ENCODE measurements at places on chromosomes 5 and 9.

GRCh38 chr5:111756581-111757354 lies at the start of gene NREP:
Gene NREP (minus strand): TSS chr5:111757194. CDS start chr5:111755772, 1,422 bp downstream.
- DNase-seq = peak; percentile 46

DNA sequence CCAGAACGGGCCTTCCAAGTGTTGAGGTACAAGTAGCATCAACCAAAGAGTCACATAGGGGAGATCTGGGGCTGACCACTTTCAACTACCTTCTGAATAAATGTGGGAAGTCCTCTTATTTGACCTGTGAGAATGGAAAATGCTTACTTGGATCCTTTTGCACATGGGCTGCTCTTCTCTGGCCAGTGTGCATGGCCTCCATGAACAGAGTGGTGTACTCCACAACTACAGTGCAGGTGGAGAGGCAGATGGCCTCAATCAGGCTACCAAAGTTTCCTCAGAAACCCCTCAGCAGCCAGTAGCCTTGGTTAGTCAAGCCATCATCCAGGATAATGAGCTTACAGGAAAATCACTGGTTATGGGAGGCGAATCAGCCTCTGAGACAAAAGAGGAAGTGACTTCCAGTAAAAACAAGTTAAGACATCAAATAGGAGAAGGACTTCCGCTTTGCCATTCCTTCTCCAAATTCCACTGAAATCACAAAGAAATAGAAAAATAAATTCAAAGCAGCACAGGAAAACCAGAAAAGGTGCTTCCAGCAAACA lies 18.3 kb upstream of the FCHO2 start:
- DNase-seq = no peak

DNA sequence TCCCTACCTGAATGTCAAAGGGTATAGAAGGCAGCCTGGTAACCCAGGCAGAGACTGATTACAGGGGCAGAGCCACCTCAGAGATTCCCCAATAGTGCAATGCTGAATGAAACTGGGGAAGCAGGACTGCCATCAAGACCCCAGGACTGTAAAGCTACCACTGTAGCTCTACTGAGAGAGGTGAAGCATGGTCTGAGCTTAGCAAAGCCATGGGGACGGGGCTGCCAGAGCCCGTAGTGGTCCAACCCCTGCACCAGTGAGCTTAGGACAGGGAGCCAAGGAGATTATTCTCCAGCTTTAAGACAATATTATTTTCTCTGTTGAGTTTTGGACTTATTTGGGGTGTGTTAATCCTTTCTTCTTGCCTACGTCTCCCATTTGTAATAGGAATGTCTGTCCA lies 679.3 kb upstream of the GRAMD2B start:
- no peak for DNase-seq

DNA sequence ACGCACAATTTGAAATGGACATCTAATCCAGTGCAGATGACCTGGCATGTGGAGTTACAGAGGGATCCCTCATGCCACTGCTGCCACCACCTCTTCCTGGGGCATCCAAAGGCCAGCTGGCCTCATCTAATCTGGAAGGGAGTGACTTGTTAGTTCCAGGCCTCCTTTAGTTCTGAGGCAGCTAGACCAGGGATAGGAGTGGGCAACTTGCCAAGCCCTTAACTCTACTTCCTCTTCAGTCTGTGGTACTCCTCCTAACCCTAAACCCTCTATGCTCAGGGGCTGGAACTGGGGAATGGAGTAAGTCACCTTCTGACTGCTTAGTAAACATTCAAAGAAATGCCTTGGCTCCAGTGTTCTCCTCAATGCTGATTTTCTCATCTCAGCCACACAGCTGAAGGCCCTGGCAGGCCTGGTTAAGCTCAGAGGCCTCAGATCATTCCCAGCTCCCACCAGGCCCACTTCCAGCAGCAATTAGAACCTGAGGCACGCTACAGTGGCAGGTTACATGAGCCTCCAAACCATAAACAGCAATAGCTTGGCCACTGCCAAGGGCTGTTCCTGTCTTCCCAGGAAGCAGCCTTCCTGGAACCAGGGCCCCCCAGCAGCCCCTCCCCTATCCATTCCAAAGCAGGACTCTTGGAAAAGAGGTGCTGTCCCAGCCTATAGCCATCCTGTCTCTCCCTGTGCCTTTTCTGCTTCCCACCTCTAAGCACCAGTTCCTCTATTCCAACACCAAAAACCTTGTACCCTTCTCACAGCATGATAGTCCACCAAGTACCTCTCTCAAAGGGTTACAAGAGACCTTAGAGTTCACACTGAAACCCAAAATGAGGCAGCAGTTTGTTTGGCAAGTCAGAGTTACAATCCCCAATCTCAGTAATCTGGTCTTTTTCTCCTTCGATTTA lies 2.0 kb downstream of the EIF4EBP3 start:
- no peak for DNase-seq

GRCh38 chr9:115673599-115673998 lies 480.0 kb upstream of the PAPPA start:
- DNase-seq = no peak

- DNase-seq = no peak
Observed at GRCh38 chr5:126199467-126199866, 223.7 kb upstream of the GRAMD2B start.

- no peak for DNase-seq
Observed at GRCh38 chr9:114607671-114608524, 3.2 kb upstream of the TMEM268 start.

GRCh38 chr9:129579294-129579693 lies 41.6 kb downstream of the C9orf50 start:
- no peak for DNase-seq

DNA sequence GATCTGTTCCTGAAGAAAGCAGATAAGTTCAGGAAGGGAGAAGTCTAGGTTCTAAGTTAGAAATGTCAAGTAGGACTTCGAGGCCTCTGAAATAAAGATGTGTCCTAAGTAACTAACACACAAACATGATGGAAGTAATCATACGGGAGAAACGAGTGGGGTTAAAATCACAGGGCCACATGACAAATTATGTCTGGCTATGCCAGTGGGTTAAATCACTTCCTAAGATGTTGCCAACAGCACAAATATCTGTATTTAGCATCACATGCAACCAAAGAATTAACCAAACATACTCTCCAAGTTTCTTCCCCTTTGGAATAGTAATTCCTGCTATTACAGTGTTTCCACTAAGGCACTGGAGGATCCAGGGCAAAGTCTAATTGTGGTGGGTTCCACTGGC lies 13.7 kb upstream of the ZSWIM6 start:
- no peak for DNase-seq

- no peak for DNase-seq
Observed at GRCh38 chr5:178515776-178516503, 74.3 kb downstream of the COL23A1 start.

DNA sequence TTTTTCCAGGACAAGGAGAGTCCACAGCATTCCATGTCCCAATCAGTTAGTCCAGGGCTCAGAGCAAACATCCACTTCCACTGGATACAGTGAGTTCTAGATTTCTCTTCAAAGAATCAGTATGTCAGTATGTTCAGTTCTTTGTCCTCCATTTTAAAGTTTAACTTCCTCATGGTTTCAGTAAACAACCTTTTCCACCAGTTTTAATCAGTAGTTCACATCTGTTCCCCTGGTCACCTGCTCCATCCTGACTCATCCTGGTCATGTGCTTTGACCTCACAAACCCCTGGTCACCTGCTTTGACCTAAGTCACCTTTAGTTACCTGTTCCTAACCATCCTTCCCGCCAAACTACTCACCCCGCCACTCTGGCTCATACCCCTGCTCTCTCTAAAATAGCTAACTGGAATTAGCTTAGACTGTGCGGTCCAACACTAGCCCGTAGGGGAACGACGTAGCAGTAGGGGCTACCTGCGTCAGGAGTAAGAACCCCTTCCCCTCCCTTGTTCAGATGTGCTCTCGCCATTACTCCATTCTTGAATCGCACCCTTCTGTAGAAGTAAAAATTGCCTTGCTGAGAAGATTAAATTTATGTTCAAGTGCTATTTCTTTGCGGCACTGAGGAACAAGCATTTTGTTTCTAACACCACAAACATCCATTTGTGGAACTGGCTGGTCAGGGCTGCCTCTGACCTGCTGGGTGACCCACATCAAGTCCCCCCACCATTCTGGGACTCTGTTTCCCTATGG lies 5.5 kb downstream of the ENG start:
- no peak for DNase-seq

DNA sequence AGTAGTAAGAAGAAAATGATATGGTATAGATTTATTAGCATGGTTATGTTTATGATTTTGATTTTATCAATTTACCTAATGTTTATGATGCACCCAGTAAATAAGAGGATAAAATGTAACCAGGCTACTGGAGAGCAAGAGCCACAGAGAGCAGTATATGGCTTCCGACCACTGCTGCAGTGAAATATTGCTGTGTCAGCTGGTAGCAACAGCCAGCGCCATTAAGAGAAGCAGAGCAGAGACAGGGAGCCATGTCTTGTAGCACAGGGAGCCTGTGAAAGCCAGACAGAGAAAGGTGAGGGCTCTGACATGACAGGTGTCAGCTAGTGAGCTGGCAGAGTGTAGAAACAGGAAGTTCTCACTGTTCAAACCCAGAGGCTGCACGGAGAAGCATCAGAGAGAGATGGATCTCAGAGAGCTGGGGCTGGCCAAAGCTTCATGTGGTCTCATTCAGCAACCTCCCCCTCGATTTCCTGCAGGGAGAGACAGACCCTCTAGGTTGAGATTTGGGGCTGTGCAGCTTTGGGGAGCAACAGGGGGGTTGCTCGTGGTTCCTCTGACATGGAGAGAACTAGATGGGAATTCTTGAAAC lies 202.1 kb downstream of the MED10 start:
- no peak for DNase-seq

All from SK-N-DZ (cell line).